ENCODE measurements at places on chromosomes 11 and 22.

- DNase-seq, result no peak
Measured at GRCh38 chr22:20526628-20527355, 19.4 kb downstream of the MED15 start.

- DNase-seq, result peak; percentile 52
Measured at GRCh38 chr22:22357024-22357883, 112.7 kb downstream of the VPREB1 start.

DNA sequence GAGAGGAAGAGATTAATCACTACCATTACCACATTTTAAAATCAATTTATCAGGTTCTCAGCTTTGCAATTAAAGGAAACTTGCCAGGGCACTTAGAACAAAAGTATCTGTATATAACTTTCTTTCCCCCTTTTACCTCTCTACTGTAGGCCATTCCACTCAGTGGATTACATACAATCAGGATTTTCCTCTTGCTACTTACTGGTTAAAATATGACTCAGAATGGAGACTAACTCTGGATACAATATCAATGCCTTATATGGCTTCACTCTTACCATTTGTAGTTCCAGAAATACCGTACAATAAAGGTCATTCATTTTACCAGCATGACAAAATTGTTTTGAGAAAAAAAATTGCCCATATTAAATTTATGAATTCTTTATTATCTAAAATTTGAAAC, 706.8 kb downstream of the KCNA4 start:
- DNase-seq, result no peak

DNA sequence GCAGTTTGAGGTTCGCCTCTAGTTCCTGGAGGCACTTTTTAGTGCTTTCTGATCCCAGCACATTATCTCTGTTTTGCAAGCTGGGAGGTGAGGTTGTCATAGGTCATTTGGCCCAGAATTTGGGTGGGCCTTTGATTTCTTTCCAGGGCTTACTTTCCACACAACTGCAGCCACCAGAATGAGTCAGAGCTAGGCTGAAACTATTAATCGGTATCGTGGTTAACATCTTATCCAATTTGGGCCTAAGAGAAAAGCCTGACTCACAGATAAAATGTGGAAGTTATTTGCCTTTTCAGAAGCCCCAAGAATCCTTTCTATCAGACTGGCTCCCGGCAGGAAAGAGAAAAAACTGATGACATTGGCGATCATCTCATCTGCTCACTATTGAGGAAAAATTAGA, 166.4 kb downstream of the KIRREL3 start:
- DNase-seq, result no peak

GRCh38 chr11:69297787-69298266, 3.9 kb downstream of the MYEOV start:
- no peak for DNase-seq

DNA sequence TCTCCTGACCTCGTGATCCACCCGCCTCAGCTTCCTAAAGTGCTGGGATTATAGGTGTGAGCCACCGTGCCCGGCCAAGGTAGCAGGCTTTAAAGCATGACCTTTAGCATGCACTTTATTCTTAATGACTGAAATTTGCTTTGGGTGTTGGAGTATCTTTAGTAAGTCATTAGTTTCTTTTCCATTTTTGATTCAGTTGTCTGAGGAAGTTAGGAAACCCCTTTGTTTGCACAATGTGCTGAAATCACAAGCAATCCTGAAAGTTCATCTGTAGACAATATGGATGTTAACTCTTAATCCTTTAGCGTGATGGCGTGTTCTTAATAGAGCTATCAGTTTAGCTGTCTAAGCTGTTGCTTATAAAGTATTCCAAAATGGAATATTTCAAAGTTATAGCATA, 16.8 kb downstream of the SDHD start:
- no peak for DNase-seq

- DNase-seq, result no peak
Measured at GRCh38 chr11:65014726-65015227, 817 bp downstream of the ARL2 start.

DNA sequence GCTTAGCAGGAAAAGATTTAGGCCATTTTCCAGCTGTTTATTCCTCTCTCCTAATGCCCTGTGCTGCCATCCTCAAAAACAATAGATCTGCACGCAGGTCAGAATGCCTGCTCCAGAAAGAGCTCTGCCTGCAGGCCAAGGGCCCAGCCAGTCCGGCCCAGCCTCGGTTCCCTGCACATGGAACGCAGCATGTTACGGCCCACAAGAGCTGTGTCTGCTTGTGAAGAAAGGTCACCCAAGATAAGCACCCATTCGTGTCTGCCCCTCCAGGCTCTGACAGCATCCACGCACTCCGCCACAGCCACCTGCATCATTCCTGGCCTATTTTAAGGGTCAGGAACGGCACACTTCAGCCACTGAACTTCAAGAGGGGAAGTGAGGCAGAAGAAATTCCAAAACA, 152.2 kb downstream of the SPATA19 start:
- DNase-seq, result no peak

DNA sequence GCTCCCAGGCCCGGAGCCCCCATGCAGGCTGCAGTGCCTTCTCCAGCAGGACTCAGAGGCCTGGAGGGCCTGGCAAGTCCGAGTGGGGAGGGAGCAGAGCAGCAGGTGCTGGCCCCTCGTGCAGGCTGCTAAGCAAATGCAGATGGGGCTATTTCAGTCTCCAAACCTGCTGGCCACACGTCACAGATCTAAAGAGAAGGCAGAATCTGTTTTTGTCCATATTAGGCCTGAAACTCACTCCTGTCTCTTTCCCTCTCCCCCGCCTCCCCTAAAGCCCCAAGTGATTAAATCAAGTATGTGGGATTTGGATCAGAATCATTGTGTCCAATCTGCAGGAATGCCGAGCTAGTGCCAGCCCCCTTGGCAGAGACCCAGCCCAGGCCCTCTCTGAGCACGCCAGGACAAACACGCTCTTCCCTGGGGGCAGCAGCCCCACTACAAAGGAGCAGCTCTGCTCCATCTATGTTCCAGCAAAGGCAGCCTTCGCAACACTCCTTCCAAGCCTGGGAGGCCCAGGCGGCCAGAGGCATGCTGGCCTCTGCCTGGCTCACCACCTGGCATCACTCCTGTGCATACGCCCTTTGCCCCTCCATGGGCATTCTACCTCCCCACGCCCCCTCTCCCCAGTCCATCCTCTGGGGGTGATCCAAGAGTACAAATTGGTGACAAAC, 26.5 kb downstream of the RPL27A start:
- no peak for DNase-seq

DNA sequence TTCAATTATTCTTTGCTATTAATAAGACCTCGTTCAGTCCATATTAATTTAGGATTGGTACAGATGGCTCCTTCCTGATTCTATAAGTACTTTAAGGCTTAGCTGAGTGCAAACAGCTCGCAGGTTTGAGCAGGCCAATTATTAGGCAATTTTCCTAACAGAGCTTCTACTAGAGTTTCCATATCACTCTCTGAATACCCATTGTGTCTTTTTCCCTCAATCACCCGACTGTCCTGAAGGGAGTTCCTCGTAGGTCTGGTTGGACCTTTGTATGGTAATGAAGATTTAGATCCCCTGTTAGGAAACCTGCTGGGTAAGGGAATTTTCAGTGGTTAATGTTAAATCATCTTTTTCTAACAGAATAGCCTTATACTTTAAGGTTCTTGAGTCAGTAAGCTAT, 61.1 kb downstream of the ARHGAP42 start:
- DNase-seq, result peak; percentile 21

GRCh38 chr22:42793848-42794405, 63.1 kb downstream of the ARFGAP3 start:
- no peak for DNase-seq

GRCh38 chr11:68271023-68271780, 571 bp downstream of the C11orf24 start:
- DNase-seq, result peak; percentile 52

DNA sequence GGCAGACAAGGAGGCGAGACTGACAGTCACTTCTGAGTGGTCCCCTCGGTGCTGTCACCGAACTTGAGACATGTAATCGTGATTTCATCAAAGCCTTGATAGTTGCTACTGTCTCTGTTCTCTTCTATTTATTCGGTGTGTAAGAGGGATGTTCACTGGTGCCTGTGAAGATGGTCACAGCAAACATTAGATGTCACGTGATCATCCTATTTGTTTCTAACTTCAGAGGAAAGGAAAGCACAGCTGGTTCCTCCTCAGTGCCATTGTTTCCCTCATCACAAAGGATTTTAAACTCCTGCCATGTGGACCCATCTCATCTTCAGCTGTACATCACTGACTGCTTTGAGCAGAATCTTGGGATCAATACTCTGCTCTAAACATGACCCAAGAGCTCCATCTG, 73.1 kb upstream of the CLMP start:
- no peak for DNase-seq

DNA sequence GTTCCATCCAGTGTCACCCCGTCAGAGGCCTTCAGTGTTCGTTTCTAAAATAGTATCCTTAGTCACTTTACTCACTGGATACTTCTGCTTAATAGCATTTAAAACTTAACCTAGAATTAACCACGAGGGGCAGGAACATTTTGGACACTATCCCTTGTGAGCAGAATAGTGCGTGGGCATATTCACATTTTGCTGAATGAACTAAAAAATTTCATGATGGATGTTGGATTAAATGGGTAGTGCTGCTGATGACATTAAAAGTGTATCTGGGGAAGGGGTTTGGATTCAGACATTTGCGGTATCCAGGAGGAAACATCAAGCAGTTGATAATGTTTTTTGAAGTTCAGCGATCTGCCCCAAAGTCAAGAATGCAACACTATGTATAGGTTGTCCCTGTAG, 750 bp upstream of the NAT10 start:
- DNase-seq, result no peak

GRCh38 chr11:3808861-3809623, 682 bp downstream of the PGAP2 start:
- peak; percentile 21 for DNase-seq

DNA sequence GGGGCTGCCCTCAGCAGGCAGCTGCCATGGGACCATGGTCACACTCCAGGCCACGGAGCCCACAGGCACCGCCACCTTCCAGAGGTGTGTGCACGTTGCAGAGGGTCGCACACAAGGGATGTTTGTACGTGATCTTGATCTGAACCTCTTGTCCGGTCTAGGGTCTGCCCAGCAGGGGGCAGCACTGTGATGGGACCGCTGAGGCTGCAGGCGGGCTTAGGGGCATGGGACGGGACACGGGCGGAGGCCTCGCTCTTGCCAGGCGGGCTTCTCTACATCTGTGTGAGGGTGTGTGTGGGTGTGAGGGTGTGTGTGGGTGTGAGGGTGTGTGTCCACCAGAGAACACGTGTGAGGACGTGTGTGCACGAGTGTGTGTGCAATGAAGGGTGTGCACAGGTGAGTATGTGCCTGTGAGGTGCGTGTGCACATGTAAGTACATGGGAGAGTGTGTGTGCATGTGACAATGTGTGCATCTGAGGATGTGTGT, 52.4 kb downstream of the CACNA1I start:
- DNase-seq, result no peak

- no peak for DNase-seq
Measured at GRCh38 chr11:32153747-32154146, 62.9 kb downstream of the RCN1 start.

DNA sequence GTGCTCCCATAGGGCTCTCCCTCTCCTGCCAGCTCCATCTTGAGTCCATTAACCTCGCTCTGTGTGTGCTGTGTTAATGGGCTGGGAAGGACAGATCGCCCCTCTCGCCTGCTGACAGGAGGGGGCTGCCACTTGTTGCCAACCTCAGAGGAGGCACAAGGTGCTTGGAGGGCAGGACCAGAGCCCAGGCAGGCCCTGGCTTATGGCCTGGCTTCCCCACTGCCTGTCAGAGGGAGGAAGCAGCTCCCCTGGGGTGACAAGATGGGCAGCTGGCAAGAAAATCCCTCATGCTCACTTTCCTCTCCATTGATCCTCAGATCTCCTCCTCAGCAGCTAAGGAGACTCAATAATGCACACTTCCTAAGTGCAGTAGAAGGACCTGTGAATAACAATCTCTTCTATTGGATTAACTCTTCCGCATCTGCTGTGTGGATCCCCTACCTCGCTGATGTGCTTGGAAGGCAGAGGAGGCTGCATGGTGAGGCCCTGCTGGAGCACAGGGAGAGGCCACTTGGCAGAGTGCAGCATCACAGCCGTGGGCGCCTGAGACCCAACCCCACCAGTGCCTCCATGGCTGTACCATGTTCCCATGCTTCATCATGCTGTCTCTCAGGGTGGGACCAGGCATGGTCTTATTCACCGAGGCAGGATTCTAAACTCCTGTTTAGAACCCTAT, 70.3 kb downstream of the TRIM29 start:
- DNase-seq, result no peak

DNA sequence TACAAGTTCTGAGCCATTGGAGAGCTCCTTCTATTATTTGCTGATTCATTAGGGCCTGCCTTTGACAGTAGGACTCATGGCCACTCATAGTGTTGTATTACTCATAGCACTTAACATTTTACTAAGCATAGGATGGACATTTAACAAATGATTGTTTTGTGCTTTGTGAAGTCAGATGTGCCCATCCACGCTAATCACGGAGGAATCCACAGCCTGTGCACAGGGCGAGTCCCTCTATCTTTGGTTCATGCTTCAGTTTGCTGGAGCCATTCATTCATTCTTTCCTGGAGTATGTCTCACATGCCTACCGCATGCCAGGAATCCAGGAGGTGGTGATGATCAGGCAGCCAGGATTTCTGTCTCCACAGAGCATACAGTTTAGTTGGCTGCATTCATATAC, 254.1 kb downstream of the NTM start:
- no peak for DNase-seq

GRCh38 chr11:48307760-48308386, 1.9 kb downstream of the OR4S1 start:
- DNase-seq, result peak; percentile 51

- DNase-seq, result no peak
Measured at GRCh38 chr11:10908215-10908951, 50.5 kb upstream of the ZBED5 start.

DNA sequence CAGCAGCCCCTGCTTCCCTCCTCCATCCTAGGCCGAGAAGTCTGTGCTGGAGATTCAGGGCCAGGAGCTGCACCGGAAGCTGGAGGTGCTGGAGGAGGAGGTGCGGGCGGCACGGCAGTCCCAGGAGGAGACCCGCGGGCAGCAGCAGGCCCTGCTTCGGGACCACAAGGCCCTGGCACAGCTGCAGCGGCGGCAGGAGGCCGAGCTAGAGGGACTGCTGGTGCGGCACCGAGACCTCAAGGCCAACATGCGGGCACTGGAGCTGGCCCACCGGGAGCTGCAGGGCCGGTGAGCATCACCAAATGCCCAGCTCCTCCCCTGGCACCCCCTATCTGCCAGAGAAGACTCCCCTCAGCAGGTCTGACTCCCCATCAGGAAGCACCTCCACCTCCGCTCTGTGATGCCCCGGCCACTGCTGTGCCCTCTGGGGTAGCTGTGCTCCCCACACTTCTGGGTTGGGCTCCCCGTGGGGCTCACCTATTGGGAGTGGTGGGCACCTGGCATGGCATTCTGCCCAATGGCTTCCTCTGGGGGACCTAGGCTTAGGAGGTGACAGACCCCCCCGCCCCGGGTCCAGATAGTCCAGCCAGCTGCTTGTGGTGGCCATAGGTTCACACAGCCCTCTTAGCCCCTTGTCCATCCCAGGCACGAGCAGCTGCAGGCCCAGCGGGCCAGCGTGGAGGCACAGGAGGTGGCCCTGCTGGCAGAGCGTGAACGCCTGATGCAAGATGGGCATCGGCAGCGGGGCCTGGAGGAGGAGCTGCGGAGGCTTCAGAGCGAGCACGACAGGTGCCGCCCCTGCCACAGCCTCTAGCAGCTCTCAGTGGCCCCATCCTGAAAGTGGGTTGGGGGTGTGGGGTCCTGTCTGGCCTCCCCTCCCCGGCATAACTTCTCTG, 6.6 kb upstream of the RPS6KA4 start:
- no peak for DNase-seq

- DNase-seq, result no peak
Measured at GRCh38 chr11:87092159-87092558, 54.4 kb downstream of the TMEM135 start.

All from NCI-H748 treated with DMSO at 0.1 percent for 48 hours (cell line).